ENCODE measurements at places on chromosomes 4 and X. TPM values are rescaled to one million over a fixed set of nuclear protein-coding genes. Genes with fewer than 3 reads are reported as not detected.
A peak's percentile ranks its signal among the peaks of the same experiment; 100 is the strongest.

DNA sequence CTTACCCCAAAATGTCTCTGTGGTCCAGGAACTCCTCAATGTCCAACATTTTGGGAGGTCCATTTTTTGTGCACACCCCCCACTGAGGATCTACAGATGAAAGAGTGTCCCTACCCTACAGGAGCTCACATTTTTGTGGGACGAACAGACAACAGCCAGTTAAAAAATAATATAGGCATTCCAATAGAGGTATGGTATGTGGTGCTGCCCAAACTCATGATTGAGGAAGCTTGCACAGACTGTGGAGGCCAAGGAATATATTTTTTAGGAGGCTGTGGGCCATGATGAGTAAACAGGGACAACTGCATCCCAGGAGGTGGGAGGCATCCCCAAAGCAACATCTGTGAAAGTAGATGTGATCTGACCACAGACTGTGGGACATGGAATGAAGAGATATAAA is 181.0 kb upstream of the HCCS start:
- no peak for DNase-seq

The ARHGAP36 gene
- total RNA-seq = not detected

DNA sequence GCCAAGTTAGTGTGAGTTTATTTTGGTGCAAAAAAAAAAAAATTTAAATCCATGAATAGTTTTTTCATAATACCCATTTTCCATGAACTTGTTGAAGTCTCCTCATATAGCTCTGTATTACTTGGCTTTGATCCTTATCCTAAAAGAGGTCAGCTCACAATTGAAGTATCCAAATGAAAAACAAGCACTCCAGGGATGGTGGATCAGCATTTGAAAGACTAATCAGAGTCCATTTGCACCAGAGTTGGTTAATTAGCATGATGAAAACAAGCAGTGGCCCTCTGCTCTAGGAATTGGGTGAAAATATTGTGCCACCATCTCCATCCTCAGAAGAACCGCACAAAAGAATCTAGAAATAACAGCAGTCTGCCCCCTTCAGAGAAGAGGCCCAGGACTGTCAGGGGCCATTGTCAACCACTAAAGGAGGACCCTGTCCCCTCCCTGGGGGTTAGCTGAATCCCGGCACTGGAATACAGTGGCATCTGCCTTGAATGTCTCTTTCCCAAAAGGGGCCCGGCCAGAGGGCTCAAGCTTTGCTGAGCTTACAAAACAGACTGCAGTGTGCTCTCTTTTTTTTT is 24.7 kb downstream of the SH3KBP1 start:
- peak; percentile 54 for DNase-seq

The GDPD2 gene
- total RNA-seq = 13.5 TPM

- no peak for DNase-seq
These were observed at the start of gene GLRA2 for GRCh38 chrX:14529290-14529989. GLRA2 (plus strand) TSS chrX:14529536; CDS start chrX:14530058, 522 bp downstream.

DNA sequence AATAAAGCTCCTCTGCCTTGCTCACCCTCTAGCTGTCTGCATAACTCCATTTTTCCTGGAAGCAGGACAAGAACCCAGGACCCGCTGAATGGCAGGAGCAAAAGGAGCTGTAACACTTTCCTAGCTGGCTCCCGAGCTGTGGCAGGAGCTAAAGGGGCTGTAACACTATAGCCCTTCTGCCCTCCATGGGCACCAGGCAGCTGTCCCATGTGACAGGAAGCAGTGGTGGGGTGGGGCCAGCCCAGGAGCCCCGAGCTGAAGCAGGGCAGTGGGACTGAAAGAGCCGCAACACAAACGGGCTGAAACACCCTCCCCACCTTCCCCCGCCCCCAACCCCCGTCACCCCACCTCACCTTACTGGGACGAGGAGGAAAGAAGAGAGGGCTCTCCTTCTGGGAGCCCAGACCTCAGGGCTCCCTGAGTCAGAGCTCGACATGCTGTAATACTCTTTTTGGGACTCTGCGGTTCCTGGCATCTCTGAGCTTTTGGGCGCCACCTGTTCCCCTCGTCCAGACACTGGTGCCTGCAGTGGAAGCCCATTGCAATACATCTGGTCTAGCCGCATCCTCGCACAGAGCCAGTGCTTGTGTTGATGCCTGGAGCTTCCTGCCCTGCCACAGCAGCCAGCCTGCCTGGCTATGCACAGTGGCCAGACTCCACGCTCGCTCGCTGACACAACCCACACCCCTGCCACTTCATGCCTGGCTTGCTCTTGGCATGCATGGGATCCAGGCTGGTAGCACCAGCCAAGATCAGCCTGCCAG is 39.4 kb downstream of the PPM1K start:
- no peak for DNase-seq

The RBMXL3 gene
- total RNA-seq = not detected

The AVPR2 gene
- total RNA-seq = 2.6 TPM

DNA sequence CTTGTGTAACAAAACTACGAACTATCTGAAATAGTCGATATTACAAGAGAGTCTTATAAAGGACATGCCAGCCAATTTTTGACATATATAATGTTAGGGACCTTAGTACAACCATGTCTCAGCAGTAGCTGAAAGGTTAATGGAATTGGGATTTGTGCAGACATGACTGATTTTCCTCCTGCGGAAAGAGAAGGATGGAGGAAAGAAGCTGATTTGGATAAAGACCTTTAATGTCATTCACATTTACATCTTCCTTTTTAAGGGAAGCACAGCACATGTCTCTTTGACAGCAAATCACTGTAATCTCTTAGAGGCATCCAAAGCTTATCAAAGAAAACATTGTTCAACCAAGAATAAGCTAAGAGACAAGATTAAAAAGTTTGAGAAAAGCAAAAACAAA is 1976.2 kb upstream of the IGFBP7 start:
- DNase-seq = no peak

The AREG gene
- 15.2 TPM for total RNA-seq

- DNase-seq = no peak
These were observed 35.5 kb upstream of the PCDH19 start for GRCh38 chrX:100445593-100445992.

The SASH3 gene
- total RNA-seq = 1.5 TPM

The ATP8A1 gene
- 5.4 TPM for total RNA-seq

- DNase-seq = no peak
These were observed 24.4 kb downstream of the RELL1 start for GRCh38 chr4:37661772-37662171.

DNA sequence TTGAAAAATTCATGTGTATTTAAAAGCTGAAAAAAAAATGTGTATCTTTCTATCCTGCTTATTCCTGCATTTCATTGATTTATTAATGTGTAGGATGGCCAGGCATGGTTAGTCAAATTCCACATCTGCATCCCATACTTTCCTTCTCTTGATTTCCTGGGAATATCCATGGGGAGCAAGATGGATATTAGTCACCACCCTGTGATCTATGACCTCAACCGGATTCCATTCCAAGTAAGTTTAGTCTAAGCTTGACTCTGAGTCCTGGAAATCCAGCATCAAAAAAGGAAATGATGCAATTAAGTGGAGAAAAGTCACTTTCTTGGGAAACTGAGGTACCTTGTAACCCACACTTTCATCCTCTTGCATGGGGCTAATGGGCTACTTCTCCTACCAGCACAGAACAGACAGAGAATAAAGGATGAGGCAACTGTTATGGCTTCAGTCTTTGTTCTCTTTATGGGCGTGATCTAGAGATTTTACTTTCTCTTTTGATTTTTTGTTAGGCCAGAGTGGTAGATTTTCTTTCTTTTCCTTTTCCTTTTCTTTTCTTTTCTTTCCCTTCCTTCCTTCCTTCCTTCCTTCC is 17.1 kb upstream of the BEX4 start:
- no peak for DNase-seq

DNA sequence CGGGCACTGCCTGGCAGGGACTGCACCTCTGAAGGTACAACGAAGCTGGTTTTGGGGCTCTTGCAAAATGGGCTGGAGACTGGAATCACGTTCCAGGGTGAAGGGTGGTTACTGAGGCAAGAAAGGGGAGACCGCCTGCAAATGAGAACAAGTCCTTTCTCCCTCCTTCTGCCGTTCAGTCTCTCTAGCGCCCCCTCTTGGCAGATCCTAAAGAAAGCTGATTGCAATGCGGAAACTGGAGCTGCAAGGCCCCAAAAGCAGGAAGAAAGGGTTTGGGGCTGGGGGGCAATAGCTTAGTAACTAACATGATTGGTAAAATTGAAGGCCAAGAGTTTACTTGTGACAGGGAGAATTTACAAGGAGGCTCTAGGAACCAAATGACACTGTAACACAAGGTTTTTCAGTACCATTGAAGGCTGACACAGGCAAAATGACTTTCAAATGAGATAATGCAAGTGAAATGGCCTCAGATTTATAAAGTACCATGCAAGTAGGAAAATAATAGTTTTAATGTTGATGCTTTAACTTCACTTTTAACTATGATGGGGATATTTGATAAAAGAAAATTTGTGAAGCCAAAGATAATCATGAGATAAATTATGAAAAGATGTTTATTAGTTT is 222.7 kb upstream of the HAND2 start:
- DNase-seq = no peak

DNA sequence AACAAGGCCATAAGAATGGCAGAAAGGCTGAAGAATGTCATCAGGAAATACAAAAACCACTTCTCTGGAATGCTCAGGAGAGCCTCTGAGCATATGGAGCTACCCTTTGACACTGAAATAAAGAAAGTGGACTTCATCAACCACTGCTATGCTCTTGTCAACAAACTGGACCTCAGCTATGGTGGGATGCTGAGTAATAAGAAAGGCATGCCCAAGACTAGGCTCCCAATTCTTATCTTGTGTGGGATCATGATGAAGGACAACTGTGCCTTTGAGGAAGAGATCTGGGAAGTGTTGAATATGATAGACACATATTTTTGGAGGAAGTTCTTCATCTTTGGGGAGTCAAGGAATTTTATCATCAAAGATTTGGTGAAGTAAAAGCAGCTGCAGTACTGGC is 86.9 kb upstream of the MAGEB16 start:
- no peak for DNase-seq

- DNase-seq = no peak
These were observed 105.2 kb downstream of the RBM47 start for GRCh38 chr4:40524366-40525041.

DNA sequence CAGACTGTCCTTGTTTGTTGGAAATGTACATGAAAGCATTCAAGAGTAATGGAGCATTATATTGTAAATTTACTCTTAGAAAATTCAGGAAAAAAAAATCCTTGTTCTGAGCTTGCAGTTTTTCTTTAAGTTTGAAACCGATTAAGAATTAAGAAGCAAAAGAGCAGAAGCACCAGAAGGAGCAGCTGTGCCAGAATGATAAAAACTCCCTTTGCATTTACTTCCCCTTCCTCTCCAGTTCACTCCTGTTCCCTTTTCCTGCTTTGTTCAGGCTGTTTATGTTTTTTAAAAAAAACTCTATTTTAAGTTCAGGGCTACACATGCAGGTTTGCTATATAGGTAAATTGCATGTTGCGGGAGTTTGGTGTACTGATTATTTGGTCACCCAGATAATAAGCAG is 90.3 kb downstream of the ATOH1 start:
- DNase-seq = no peak

- no peak for DNase-seq
These were observed 96.7 kb downstream of the SLIT2 start for GRCh38 chr4:20348411-20348810.

Measured in lower leg skin (tissue), 4 donors.